HFFc6 (cell line): ENCODE measurements at places on chromosomes 5 and 9. TPM values are rescaled to one million over a fixed set of nuclear protein-coding genes. Genes with fewer than 3 reads are reported as not detected.

DNA sequence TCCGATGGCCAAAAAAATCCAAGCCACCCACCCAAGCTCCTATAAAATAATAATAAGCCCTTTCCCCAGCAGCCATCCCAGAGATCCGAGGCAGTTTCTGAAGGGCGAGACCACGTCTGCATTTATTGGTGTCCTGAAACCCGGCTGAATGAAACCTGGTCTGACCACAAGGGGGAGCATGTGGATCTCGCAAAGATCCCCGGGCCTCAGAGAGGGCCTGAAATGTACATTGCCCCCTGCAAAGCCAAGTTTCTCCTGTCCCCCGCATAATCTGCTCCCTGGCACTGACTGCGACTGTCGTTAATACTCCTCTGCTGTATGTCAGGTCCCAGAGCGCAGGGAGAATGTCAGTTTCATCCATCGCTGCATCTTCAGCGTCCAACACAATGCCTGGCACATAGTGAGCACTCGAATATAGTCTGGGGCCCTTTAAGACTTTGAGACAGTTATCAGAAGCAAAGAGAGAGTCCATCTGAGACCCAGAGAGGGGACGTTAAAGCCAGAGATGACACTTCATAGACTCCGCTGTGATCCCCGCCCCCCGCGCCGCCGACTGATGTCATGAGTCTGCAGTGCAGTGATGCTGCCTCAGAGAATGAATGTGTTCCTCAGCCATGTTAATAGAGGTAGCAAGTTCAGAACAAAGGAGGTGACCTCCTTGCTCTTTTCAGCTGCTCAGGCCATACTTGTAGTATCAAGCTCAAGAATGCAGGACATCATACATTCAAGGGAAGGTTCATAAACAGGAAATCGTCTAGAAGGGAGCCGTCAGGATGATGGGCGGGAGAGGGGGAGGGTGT lies 74.5 kb upstream of the BARHL1 start:
- DNase-seq, result peak; percentile 50

GRCh38 chr9:132879457-132880323 lies 992 bp downstream of the SPACA9 start:
- no peak for DNase-seq

DNA sequence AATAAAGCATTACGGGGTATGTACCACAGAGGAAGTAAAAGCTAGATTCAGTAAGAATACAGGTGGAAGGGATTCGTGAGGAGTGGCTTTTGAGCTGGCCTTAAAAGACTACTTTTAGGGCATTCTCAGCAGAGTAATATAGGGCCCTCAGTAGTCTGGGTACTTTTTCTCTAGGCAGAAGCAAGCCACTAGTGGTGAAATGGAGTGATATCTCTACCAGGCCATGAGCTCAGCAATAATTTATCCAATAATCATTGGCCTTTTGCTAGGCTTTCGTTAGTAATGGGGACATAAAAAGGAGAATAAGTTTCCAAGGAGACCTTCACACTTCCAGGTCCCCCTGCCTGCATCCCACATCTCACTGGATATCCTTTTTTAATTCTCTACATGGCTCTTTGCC lies 1.7 kb downstream of the POLR3G start:
- no peak for DNase-seq

GRCh38 chr5:94906750-94907149 lies 288.3 kb downstream of the SLF1 start:
- no peak for DNase-seq

- DNase-seq, result no peak
Measured at GRCh38 chr9:98178874-98179850, 13.3 kb downstream of the CORO2A start.

- DNase-seq, result no peak
Measured at GRCh38 chr5:156647034-156647451, 203.1 kb upstream of the PPP1R2B start.

DNA sequence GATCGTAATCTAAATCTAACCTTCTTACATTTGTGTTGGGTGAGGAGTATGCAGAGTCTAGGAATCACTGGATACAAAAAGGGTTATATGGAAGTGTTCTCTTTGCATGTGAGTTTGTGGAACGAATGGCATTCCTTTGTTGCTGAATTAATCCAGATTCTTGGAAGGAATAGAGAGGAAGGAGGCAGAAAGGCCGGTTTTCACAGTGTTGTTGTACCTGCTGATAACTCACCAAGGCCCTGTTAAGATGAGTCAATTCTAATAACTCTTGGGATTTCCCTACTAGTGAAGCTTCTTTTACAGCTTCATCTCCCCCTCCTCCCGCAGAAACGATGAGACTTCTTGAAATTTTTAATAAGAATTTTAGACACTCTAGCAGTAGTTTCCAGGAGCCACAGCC lies 84.0 kb downstream of the ZSWIM6 start:
- DNase-seq, result no peak

DNA sequence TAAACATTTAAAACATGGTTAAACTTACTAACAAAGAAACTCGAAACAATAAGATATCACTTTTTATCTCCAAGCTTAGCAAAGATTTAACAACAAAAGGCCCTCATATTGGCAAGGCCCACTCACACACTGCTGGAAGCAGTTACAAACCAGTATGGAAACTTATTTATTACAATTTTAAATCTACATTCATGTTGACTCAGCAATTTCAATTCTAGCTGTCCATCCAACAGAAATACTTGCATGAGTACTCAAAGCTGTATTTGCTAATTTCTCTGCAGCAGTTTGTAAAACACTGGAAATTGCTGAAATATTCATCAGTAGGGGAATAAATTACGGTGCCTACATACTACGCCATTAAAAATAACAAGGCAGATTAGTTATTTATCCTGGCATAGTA lies 2.8 kb upstream of the DNAJA1 start:
- no peak for DNase-seq

DNA sequence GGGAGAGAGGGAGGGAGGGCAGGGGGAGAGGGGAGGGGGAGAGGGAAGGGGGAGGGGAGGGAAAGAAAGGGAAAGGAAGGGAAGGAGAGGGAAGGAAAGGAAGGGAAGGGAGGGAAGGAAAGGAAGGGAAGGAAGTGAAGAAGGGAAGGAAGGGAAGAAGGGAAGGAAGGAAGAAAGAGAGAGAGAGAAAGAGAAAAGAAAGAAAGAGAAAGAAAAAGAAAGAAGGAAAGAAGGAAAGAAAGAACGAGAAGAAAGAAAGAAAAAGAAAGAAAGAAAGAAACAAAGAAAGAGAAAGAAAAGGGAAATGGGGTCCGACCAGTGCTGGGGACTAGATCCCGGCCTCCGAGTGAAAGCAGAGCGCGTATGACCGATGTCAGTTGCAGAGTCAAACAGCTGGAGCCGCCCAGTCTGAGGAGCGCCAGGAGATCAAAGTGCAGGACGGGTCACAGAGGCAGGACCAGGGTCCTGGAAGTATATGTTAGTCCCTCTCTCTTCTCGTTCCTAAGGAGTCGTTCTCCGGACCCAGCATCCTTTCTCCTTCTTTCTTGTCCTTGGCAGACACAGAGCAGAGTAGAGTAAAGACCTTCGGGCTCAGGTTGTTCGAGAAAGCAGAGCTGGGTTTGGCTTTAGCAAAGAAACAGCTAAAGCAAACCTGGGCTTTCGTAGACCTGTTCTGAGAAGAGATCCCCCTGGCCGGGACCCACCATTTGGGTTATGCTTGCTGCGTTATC lies 305.4 kb upstream of the MSX2 start:
- DNase-seq, result no peak

The CCDC183 gene
- total RNA-seq, result 0.10 to 0.87 TPM (median 0.39 TPM) in 3 replicates

The ZDHHC11B gene
- 0.19 to 0.24 TPM in 2 of 3 replicates, not detected in the other for total RNA-seq

The ADRB2 gene
- 1.7 to 3.6 TPM (median 3.0 TPM) in 3 replicates for total RNA-seq

DNA sequence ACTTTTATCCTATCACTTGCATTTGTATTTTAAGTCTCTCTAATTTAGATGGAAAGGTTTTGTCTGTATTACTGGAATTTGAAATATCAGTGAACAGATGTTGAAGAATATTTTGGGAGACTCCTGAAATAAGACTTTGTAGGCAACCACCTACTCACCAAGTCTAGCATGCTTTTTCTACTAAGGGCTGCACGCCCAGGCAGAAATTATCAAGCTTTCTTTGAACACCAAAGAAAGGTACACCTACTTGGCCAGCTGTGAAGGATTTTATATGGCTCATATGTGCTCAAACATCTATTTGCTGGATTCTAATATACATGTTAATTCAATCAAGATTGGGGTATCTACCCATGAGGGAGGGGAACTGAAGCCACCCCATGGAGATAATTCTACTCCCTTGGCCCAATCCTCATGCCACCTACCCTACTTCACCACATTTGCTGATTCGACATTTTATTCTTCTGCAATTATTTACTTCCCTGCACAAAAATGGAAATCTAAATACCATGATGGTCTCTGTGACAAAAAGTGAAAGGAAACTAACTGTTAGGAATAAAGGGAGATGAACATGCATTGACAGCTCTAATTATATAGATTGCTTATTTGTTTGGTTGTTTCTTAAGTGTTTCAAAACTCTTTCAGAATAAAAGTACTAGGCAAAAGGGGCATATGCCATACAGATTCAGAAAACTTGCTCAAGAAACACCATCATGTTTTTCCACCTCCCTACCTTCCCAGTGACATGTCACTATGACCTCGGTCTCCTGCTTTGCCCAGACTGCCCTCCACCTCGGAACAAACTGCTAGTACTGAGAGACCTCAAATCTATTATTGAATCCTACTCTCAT lies 895 bp upstream of the MYOT start:
- no peak for DNase-seq

The PCDHA1 gene
- 0.12 to 0.24 TPM (median 0.22 TPM) in 3 replicates for total RNA-seq

DNA sequence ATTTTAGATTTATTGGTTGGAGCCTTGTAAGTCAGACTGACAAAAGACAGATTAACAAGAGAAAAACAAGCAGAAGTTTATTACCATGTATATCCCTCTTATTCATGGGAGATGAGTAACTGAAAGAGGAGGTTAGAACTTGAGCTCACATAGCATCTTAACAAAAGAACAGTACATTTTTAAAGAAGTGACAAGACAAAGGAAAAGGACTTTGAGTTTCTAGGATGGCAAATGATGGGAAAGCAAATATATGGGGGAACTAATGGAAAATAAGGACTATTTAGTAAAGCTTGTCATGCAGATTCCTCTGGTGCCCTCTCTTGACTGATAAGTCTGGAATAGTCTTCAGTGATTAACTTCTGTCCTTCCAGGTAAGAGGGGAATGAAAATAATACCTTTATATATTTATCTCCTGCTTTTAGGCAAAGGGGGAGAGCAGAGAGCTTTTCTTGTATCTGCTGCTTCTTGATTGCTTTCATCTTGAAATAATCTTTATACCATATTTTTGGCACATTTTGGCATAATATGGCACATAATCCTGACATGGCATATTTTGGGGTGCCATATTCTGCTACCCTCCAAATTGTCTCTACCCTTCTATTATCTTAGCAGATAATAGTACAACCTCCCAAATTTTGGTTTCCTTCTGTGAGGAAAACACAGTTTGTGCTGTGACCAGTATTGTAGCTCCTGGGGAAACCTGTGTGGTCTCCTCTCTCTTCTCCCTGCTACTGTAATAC lies 206.8 kb downstream of the TMC1 start:
- DNase-seq, result no peak

GRCh38 chr5:58836351-58836750 lies 253.5 kb downstream of the RAB3C start:
- no peak for DNase-seq

- no peak for DNase-seq
Measured at GRCh38 chr5:174044466-174045254, 846 bp upstream of the NSG2 start.

DNA sequence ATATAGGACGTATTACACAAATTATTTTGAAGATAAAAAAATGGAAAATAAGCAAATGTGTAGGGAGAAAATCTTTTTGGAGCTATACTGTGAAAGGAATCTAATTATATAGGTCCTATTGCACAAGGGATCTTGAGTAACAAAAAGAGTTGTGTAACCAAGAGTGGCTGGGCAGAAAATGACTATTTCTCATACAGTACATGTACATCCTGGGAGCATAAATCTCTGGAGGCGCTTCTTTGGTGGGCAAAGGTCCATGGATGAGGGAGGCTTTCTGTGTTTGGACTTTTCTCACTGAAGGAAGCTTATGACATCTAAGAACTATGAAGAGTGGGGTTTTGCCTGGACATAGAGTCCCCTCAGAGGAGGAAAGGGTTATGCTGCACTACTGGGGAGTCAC lies 29.8 kb downstream of the ANKS6 start:
- DNase-seq, result no peak

The XRCC4 gene
- 14.4 and 15.3 TPM in 2 replicates for total RNA-seq

The LOX gene
- total RNA-seq, result 890 and 1,083 TPM in 2 replicates

GRCh38 chr5:56003179-56003578 lies 8.4 kb upstream of the IL6ST start:
- DNase-seq, result peak; percentile 51

- no peak for DNase-seq
Measured at GRCh38 chr9:92669527-92669889, 423 bp downstream of the IPPK start.

DNA sequence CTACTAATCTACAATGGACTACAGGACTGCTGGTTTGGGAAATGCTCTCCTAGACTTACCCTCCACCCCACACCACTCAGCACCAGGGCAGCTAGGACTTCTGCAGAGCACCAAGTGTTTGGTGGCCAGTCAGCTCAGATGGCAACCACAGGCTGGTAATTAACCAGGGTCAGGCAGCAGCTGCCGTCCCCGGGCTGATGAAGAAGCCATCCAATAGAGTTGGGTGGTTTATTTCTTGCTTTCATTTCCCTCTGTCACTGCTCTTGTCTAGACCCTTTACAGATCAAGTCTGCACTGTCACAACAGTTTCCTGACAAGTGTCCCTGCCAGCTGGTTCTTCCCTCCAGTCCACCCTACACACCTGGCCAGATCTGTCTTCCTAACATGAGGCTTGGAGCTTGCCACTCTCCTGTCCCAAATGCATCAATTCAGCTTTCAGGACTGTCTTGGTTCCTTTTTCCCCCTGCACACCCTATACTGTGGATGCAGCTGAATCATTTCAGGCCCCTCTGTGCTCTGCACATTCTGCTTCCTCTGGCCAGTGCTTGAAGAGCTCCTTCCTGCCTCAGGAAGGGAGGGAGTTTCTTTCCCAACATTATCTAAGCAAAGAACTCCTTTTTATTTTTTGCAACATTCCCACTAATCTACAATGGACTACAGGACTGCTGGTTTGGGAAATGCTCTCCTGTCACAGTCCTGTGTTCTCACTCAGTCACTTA lies 30.2 kb upstream of the HSPA9 start:
- DNase-seq, result no peak

GRCh38 chr9:127189628-127190027 lies 67.2 kb upstream of the ANGPTL2 start:
- no peak for DNase-seq

The SPINK1 gene
- total RNA-seq, result not detected in 3 replicates

DNA sequence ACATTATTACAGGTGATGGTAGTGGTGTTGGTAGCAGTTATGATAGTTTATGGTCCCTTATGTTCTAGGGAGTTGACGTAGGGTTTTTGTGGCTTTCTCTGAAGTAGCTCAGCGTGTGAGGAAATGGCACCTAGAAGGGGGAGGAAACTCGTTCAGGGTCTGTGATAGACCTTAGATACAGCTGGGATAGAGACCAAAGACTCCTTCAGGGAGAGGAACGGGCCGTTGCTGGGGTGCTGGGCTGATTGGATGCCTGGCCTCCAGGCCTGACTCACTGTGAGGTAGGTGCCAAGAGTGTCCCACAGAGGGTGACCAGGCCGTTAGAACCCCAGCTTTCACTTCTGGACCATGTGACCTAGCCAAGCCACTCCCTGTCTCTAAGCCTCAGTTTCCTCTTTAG lies 96.6 kb downstream of the DAB2IP start:
- DNase-seq, result no peak
